ENCODE measurements at places on chromosomes 7 and 10.

- DNase-seq, result no peak
These were observed 5.4 kb upstream of the HKDC1 start for GRCh38 chr10:69214666-69215131.

- DNase-seq, result peak; percentile 78
These were observed 33.9 kb upstream of the SLC29A3 start for GRCh38 chr10:71285180-71285545.

DNA sequence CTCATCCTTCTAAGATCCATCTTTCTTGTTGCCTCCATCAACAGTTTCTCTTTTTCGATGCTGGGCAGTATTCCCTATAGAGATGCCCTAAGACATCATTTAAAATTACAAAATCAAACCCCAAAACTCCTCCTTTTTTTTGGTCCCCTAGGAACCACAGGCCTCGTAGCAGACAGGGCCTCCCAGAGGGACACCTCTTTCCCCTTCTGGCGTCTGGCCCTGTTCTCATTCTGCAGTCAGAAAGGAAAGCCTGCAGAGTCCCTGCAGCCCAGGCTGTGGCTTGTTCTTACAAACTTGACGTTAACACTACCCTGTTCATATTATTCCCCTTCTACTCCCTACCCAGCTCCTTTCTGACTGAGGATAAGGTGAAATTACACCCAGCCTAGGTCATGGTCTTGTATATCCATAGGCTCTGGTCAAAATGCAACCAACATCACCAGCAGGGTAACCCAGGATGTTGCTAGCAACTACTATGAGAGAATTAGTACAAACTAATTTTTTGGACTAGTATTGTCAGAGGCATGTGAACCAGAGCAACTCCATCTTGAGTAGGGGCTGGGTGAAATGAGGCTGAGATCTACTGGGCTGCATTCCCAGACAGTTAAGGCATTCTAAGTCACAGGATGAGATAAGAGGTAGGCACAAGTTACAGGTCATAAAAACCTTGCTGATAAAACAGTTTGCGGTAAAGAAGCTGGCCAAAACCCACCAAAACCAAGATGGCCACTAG, 3.5 kb upstream of the EPHA1 start:
- no peak for DNase-seq

GRCh38 chr7:44284881-44285541, 40.4 kb downstream of the CAMK2B start:
- DNase-seq, result peak; percentile 51

GRCh38 chr7:106075937-106076336, 36.2 kb downstream of the SYPL1 start:
- peak; percentile 84 for DNase-seq

GRCh38 chr7:125892434-125892833, 962.8 kb upstream of the POT1 start:
- DNase-seq, result no peak

DNA sequence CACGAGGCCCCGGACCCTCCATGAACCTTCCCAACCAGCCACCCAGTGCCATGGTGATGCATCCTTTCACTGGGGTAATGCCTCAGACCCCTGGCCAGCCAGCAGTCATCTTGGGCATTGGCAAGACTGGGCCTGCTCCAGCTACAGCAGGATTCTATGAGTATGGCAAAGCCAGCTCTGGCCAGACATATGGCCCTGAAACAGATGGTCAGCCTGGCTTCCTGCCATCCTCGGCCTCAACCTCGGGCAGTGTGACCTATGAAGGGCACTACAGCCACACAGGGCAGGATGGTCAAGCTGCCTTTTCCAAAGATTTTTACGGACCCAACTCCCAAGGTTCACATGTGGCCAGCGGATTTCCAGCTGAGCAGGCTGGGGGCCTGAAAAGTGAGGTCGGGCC, 90.6 kb upstream of the PDCD4 start:
- DNase-seq, result no peak

DNA sequence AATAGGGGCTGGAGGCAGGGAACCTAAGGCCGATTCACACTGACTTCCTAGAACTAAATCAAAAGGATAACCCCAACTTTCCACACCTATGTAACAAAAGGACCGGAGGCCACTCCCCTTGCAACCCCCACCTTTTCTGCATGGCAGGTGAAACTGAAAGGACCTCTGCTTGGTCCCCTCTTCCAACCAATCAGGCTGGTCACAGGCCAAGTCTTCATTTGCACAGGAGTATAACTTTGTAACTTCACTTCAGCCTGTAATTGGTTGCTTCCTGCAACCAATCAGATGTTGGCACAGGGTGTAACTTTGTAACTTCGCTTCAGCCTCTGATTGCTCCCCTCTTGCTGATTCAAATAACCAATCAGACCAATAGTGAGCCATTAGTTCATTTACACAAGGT, 190.0 kb downstream of the FAM107B start:
- DNase-seq, result no peak

GRCh38 chr7:13898957-13899670, 90.4 kb downstream of the ETV1 start:
- no peak for DNase-seq

DNA sequence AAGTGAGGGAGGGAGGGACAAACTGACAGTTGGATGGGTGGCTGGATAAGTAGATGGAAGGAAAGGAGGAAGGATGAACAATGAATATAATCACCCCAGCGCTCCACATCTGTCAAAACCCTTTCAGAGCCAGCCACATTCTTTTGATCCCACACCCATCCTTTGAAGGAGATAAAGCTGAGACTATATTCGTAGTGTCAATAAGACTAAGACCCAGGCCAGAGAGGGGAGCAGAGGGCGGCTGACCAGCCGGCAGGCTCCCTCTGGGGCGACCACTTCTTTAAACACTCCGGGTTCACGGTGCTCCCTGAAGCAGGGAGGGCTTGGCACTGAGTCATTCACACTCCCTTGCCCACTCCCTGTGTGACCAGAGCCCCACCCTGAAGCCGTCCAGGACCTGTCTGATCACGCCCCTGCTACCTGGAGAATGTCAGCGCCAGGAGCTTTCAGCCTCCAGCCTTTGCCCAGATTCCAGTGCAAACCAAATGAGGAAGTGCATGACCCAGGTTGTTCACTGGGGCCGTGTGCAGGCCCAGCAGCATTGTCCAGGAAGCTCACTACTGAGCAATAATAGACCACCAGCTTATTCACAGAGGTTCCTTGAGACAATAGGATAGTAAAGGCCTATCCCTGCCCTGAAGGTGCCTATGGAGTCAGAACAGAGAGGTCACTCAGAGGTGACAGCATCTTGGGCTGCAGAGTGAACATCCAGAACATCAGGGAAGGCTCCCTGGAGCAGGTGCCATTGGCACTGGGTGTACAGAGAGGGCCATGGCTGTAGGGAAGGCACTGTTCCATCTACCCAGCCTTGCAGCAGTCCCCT, 34.4 kb downstream of the UNC5B start:
- peak; percentile 89 for DNase-seq

- no peak for DNase-seq
These were observed 166.3 kb downstream of the LCOR start for GRCh38 chr10:96998329-96998888.

- DNase-seq, result no peak
These were observed at the start of gene PNLIPRP2 for GRCh38 chr10:116620423-116621400. PNLIPRP2 (plus strand) TSS chr10:116620953.

DNA sequence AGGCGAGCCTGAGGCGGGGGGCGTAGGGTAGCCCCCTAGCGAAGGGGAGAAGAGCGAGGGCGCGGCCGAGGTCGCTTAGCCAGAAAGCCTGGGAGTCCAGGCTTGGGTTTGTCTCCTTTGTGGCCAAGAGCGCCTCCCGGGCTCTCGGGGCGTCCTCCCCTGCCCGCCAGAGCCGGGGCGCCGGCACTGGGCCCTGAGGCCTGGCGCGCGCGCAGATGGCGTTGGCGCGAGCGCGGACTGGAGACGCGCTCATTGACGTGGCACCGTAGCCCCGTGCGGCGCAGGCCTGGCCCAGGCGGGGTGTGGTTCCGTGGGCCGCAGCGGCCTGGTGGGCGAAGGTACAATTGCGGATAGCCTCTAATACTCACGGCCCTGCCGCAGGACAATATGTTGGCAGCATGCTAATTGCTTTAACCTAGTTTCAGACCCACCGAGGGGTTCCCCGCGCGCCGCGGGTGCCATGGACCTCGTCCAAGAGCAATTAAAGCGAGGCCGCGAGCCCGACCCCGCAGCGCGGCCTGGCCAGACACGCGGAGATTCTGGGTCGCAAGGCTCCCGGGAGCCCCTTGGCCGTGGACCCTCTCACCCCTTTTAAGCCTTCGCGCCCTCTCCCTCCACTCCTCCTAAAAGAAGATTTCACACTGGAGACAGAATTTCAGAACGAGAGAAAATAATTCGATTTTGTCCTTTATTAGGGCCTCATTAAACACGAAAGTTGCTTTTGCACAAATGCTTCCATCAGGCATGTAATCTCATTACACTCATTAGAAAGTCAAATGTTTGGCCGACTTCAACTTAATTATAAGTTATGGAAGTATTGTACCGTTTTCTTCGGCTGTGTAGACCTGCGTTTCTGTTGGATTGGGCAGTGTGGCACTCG, 3.1 kb downstream of the PTF1A start:
- DNase-seq, result no peak

DNA sequence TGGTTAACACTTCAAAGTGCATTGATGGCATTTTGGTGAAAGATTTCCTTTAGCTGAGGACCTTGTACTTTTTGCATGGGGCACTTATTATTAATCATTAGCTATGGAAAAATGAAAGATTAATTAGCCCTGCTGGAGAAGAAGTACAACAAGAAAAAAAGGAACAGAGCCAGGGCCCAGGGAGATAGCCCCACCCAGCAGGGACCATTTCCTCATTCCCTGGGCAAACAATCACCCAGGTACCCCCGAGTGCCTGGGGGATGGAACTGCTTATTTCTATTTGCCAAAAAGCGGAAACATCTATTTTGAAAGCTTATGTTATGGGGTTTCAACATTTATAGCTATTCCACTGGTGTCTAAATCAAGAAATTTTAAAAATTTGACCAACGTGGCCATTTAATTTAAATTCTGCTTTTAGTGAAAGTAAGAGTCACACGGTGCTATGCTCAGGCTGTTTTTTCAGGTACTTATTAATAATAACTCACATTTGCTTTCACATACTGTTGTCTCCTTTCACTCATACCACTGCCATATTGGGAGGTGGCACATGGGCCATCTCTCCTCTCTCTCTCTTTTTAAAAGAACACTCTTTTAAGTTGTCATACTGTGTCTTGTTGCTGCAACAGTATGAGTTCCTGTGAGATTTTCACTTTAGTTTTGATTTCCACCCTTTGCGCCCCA, 143.6 kb upstream of the KIF5B start:
- DNase-seq, result no peak

DNA sequence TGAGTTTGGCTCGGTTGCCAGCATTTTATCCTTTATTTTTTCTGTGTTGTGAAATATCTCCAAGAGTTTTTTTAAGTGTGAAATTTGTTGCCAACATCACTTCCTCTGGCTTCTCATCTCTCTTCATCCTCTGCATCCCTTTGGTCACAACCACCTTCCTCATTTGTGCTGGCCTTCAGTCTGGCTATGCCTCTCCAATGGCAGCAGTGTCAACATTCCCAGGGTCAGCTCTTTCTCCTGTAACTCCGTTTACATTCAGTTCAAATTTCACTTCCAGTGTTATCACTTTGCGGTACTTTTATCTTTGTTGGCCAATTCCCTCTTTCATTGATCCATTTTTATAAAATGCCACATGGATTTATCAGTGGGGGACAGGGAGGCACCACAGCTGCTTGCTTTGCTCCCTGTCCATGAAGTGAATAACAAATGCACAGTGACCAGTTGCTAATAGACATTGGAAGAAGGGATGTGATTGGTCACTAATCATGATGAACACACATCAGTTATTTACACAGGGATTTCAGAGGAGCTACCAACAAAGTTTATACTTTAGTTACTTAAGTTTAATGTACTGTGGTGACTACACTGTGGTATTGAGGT, 311.4 kb upstream of the LRGUK start:
- no peak for DNase-seq

DNA sequence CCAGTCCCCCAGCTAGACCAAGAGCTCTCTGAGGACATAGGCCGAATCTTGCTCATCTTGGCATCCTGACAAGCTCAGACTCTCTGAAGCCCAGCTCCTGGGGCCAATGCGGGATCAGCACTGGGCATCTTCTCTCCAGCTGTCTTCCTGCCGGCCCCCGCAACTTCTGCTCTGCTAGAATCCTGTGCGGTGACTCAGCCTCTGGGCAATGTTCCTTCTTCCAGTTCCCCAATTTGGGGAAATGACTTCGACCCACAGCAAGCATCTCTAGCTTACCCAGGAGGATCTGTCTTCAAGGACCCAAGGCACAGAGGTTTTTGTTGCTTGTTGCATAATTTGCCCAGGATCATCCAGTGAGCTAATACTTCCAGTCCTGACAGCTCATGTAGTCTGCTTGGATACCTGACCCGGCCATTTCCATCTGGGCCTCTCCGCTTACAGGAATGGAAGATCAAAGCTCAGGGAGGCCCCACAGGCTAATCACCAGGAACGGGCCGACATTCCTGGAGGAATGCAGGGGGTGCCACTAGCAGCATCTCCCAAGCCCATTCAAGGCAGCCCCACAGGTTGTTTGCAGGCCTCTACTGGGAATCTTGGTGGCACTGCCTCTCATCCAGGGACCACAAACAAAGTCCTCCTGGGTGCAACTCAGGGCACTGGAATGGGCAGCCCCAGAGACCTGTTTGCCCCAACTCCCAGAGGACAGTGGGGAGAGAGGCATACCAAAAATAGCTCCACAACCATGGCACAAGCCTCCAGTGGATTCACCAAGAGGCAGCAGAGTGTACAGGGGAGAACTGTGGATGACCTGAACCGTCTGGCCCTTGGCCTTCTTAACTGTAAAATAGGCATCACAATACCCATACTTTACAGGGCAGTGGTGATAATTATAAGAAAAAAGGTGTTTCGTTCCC, 151.9 kb downstream of the NEURL1 start:
- DNase-seq, result no peak

DNA sequence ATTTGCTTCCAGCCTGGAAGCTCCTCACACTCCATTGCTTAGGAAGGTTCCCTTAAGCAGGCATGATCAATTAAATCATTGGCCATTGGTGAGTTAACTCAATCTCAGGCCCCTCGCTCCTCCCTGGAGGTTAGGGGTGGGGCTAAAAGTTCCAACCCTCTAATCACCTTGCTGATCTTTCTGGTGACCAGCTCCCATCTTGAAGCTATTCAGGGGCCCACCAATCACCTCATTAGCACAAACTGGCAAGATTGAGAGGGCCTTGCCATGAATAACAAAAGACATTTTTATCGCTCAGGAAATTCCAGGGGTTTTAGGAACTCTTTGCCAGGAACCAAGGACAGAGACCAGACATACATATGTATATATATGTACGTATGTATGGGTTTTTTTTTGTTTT, 58.4 kb downstream of the AGK start:
- no peak for DNase-seq

DNA sequence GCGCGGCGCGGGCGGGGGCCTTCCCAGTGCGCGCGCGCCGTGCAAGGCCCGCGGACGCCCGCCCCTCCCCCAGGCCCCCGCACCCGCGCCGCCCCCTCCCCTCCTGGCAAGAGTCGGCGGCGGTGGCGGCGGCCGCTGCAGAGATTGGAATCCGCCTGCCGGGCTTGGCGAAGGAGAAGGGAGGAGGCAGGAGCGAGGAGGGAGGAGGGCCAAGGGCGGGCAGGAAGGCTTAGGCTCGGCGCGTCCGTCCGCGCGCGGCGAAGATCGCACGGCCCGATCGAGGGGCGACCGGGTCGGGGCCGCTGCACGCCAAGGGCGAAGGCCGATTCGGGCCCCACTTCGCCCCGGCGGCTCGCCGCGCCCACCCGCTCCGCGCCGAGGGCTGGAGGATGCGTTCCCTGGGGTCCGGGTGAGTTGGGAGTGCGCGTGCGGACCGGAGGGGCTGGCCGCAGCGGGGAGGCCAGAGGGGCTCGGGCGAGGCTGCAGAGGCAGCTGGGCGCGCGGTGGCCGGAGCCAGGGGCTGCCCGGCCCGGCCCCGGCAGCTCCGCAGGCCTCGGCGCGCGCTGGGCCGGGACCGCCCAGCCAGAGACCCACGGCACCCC, at the start of gene BMPR1A:
BMPR1A (plus strand) TSS at position 109 of the 602 bp plus-strand sequence. CDS start 119,400 bp downstream, outside the sequence.
- no peak for DNase-seq

GRCh38 chr10:23968301-23968700, 240.6 kb upstream of the KIAA1217 start:
- no peak for DNase-seq
